ENCODE measurements at places on chromosomes 3 and 15. TPM values are rescaled to one million over a fixed set of nuclear protein-coding genes. Genes with fewer than 3 reads are reported as not detected.

GRCh38 chr3:187291001-187291511 lies 481 bp downstream of the MASP1 start:
- DNase-seq = no peak

- no peak for DNase-seq
These were observed 12.8 kb upstream of the TMOD3 start for GRCh38 chr15:51816611-51817010.

DNA sequence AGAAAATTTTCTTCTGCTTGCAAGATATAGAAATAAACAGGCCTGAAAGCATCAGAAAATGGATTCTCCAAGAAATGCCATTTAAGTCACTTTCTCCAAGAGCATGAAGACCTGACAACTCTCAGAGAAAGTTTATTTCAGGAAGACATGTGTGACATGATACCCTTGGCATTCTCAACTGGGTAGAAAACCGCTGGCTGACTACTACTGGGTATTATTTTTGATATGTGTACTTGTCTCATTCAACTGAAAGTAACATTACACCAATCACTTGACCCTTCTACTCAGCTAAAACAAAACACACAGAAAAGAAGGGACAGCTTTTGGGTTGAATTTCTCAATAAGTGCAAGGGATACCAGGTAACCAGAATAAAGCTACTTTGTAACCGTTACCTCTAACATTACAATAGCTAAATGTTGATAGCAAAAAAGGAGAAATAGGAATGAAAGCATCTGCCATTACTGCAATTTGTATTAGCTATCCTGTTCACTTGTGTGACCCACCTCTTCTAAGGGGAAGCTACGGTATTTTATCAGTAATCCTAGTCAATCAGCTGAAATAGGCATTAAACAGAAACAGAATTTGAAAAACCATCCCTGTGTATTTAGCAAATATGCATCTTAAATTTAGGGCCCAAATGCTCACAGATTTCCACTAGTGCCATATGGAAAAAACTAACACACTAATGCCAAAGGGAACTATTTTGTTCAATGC lies 7.3 kb downstream of the TRA2B start:
- no peak for DNase-seq

- DNase-seq = no peak
These were observed 82.9 kb upstream of the BOC start for GRCh38 chr3:113128386-113129015.

DNA sequence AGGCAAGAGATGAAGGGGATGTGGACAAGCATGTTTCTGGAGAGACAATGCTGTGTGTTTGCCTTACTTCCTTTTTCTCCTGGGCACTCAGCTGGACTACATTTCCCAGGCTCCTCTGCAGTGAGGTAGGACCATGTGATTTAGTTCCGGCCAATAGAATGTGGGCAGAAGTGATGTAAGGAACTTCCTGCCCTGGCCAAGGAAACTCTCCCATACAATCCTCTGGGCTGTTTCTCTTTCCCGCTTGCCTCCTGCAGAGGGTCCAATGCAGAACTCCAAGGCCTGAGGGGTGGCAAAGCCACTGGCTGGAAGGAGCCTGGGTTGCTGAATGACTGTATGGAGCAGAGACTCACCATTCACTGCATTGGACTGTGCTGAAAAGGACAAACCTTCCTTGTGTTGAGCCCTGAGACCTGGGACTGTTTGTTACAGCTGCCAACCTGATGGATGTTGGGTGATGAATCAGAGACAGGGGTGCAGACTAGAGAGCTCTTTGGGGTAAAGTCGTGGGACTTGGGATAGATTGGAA lies 82.7 kb upstream of the SLC6A6 start:
- DNase-seq = peak; percentile 56

DNA sequence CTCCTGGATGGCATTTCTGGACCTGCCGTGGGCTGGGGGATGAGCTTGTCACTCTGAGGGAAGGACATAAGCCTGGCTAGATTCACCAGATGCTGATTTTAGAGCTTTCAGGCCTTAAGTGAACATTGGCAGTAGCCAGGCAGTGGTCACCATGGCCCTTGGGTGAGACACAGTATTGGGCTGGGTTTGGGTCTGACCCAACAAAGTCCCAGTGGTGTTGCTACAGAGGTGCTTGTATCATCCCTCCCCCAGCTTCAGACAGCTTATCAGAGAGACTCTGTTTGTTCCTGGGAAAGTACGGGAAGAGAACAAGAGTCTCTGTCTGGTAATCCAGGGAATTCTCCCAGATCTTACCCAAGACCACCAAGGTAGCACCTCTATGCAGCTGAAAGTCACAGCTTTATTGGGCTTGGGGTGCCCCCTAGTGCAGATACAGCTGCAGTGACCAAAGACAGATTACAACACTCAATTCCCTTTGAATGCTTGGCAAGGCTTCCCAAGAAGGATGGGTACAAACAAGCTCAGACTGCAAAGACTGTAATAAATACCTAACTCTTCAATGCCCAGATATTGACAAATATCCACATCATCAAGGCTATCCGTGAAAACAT lies 9.8 kb upstream of the RUVBL1 start:
- DNase-seq = peak; percentile 56

DNA sequence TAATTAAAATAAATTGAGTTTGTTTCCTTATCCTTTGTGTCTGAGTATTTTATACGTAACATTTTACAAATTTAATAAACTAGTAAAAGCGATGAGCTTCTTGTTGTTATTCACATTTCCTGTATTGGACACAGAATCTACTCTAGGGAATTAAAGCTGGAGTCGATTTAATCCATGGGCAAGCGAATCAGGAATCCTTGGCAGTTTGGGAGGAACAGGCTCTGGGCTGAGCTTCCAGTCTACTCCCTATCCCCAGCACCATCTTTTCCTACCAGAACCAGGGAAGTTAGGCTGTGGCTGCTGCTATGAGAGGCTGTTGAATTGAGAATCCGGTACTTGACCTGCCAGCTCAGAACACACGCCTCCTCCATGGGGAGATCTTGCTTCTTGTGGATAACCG lies 437.3 kb upstream of the TPM1 start:
- no peak for DNase-seq

GRCh38 chr15:86611417-86612040 lies 531.9 kb downstream of the AGBL1 start:
- peak; percentile 47 for DNase-seq

GRCh38 chr3:57956119-57956832 lies 51.9 kb upstream of the FLNB start:
- DNase-seq = no peak

DNA sequence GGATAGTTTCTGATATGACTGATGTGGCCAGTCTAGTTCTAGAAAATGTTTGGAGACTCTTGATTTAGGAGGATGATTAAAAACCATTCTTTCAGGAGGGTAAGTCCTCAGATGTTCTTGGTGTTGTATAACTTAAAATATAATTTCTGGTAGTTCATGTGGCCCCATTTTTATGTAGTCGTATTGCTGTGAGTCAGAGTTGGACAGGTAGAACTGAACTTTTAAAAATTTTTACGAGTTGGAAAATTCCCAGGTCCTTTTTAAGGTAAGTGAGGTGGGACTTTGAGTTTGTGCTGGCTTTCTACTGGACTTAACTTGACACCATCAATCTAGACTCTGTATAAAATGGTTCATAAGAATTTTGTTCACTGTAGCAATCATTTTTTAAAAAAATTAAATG lies 92.3 kb downstream of the TCF12 start:
- DNase-seq = no peak

GRCh38 chr3:105813710-105814109 lies 55.1 kb downstream of the CBLB start:
- DNase-seq = no peak

- no peak for DNase-seq
These were observed 77.1 kb downstream of the TRIM42 start for GRCh38 chr3:140754936-140755335.

GRCh38 chr15:70558406-70559264 lies 204.7 kb downstream of the UACA start:
- no peak for DNase-seq

DNA sequence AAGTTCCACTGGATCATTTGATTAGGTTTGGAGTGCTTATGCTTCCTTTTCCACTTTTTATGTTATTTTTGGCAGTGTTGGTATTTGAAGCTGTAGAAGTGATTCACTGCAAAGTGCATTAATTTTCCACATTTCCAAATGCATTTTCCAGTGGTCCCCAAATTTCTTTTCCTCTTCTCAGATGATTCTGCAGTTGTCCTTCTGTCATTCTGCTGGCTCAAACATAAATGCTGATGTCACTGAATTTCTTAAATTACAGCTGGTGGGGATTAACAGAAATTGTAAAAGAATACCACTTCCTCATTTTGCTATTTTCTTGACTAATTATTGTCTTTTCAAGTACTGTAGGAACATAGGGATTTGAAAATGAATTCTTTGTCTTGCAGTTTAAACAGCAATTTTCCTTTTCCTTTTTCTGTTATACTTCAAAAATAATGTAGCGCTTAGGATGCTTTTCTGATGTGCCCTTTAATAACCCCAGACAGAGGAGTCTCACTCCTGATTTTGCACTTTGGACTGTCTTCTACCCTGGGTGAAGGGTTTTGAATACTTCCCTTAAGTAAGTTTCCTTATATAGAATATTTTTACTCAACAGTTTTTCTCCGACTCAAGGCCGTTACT lies 25.0 kb downstream of the MITF start:
- DNase-seq = no peak

DNA sequence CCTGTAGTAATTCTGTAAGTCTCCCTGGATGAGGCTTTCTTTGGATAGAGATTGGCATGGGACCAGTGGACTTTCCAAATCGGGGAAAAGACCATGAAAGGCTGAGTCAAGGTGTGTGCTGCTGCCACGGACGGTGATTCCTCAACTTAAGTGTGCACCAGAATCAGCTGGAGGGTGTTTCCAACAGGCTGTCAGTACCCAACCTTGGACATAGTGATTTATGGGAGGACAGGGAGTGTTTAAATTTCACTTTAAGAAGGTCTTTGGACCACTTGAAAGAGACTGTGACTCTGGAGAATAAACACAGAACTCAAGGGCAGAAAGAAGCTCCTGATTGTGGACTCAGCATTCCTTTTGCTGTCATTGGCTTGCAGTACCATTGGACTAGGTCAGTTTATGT lies 20.4 kb upstream of the CHST2 start:
- no peak for DNase-seq

DNA sequence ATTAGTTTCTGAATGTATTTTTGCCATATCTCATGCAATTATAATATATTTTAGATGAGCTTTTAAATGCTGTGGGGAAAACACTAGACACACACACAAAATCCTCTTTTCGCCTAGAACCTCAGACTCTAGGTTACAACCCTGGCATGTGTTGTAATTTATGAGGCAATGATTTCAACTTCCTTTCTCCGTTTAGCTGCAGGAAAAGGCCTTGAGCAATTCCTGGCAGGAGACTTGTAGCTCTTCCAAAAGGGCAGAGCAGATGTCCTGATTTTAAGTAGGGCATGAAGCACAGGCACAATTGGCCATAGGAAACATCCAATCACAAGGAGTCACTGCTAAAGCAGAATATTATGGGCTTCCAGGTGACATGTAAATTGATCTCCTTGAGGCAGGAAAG lies 82.0 kb downstream of the GPR156 start:
- DNase-seq = no peak

GRCh38 chr3:177430653-177431052 lies 233.4 kb upstream of the TBL1XR1 start:
- DNase-seq = no peak

- DNase-seq = no peak
These were observed 123.8 kb downstream of the TIGIT start for GRCh38 chr3:114417675-114418074.

- no peak for DNase-seq
These were observed 185.7 kb downstream of the CGGBP1 start for GRCh38 chr3:87873136-87873535.

- peak; percentile 30 for DNase-seq
These were observed 30.7 kb upstream of the WDR49 start for GRCh38 chr3:167684388-167684993.

GRCh38 chr15:65631503-65631902 lies 9.8 kb downstream of the SLC24A1 start:
- no peak for DNase-seq

DNA sequence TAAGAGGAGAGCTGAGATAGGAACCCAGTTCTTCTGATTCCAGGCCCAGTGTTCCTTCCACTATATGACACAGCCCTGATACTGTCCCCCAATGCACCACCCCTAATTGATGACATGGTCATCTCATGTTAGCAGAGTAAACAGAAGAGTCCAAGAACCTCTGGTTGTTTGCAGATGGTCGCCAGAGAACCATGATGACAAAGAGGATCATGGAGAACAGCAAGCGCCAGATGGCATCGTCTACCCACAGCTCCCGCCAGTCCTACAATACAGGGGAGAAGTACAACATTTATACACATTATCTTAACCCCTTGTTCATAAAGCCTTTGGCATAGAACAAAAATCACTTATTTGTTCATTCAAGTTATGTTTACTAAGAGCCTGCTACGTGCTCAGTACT lies 18.5 kb upstream of the VPS39 start:
- DNase-seq = no peak

- no peak for DNase-seq
These were observed 31.0 kb downstream of the NXPE3 start for GRCh38 chr3:101810022-101810418.

DNA sequence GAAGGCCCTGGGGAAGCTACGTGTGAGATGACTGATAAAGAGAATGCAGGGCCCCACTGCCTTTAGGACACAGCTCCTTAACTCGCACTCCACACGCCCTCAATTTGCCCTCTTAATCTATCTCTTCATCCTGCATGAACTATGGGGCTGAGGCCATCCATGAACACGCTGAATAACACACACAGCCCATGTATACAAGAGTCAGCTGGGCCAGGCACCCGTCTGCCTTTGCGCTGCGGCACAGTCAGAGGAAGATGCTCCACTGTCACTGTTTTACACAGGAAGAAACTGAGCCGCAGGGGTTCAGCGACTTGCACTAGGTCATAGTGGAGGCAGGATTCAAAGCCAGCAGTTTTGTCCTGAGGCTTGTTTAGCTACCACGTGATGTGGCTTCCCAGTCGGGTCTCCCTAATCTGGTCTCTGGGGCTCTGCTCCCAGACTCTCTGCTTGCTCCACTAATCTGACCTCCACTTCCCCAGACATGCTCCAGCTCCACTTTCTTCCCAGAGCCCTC lies 43.9 kb downstream of the TLE3 start:
- DNase-seq = no peak

DNA sequence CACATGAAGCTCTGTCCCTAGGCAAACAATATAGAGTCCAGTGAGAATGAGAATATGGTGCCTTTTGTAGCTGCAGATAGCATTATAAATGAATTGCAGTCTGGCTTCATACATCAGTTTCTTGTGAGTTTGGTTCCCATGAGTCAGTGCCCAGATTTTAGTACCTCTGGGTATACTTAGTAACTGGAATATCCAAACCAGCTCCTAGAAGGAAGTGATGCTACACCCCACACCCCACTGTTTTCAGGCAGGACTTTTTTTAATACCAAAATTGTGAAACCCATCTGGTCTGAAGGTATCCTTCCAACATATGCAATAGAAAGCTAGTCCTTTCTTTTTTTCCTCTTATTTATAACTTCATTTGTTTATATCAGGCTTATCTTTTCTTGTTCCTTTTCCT lies 42.1 kb upstream of the FOXP1 start:
- DNase-seq = no peak

The NIPA2 gene
- total RNA-seq = 49.9 TPM

The EXOSC7 gene
- 38.0 TPM for total RNA-seq

The CPNE4 gene
- total RNA-seq = not detected

The PFN2 gene
- total RNA-seq = 0.88 TPM

The APOD gene
- total RNA-seq = not detected

The PRICKLE2 gene
- not detected for total RNA-seq

The GOLGA6L7 gene
- total RNA-seq = not detected

The C15orf62 gene
- 1.1 TPM for total RNA-seq

The CCNB2 gene
- total RNA-seq = 92.5 TPM

The MUC13 gene
- total RNA-seq = not detected

All from activated CD4-positive, alpha-beta memory T cell treated with anti-CD3 and anti-CD28 coated beads, Interleukin-2, amount 10 ng/mL, durations not matched to agents 7 days and 5 days (primary cell).